ENCODE measurements at places on chromosomes 2 and 18. TPM values are rescaled to one million over a fixed set of nuclear protein-coding genes. Genes with fewer than 3 reads are reported as not detected.

The RNU2-63P gene
- total RNA-seq: not detected

The CPO gene
- total RNA-seq: not detected

The RAB6C gene
- 0.34 TPM for total RNA-seq

The C1GALT1C1L gene
- total RNA-seq: 0.99 TPM

The PLEK gene
- 3.7 TPM for total RNA-seq

The CYP1B1 gene
- 12.3 TPM for total RNA-seq

The SKA1 gene
- total RNA-seq: 0.39 TPM

The MC5R gene
- total RNA-seq: not detected

The LCT gene
- total RNA-seq: not detected

The PCARE gene
- total RNA-seq: not detected

The PSMA8 gene
- total RNA-seq: not detected

The EGR4 gene
- not detected for total RNA-seq

The KCNK3 gene
- 9.2 TPM for total RNA-seq
